Stimulated activated CD4-positive, alpha-beta T cell treated with anti-CD3 and anti-CD28 coated beads, Interleukin-4, amount 100 ng/mL, for 4 hours (primary cell): ENCODE measurements at places on chromosomes 2 and 18.

GRCh38 chr2:117519721-117520120 lies 294.8 kb upstream of the DDX18 start:
- DNase-seq, result no peak

GRCh38 chr2:75208738-75209137 lies 9.4 kb upstream of the TACR1 start:
- no peak for DNase-seq

- DNase-seq, result no peak
Measured at GRCh38 chr2:17057109-17058017, 391.7 kb upstream of the CYRIA start.

GRCh38 chr2:160989778-160990177 lies 170.4 kb upstream of the TANK start:
- DNase-seq, result no peak

DNA sequence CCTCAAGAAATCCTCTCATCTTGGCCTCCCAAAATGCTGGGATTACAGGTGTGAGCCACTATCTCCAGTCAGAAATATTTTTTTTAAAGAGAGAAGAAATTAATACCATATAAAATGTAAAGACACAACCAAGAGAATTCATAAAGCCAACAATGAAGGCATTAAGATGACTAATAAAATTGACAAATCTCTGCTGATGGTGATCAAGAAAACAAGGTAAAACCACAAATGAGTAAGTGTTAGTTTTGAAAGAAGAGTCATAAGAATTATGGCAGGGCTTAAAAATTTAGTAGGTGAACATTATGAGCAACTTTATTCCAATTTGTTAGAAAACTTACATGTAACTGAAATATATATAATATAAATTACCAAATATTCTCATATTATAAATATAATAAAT lies 752.8 kb upstream of the CELF4 start:
- DNase-seq, result no peak
